HT1080 (cell line): ENCODE measurements at places on chromosomes 16 and 17. TPM values are rescaled to one million over a fixed set of nuclear protein-coding genes. Genes with fewer than 3 reads are reported as not detected.
A peak's percentile ranks its signal among the peaks of the same experiment; 100 is the strongest.

DNA sequence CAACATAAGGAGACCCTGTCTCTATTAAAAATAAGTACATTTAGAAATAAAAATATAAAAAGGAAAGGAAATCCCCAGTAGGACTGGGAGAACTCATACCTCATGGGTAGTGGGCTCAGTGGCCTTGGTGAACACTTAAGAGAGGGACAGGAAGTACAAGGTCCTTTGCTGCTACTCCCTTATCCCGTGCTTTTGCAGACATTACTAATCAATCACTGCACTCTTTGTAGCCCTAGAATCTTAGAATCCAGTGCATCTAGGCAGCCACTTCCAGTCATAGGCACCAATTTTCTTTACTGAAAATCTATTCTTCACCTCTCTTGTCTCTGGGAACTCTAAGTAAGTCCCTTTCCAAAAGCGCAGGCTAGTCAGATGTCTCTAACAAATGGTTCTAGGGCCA is 183.1 kb downstream of the SNX29 start:
- DNase-seq, result no peak

- no peak for DNase-seq
These were observed 8.4 kb downstream of the CES1 start for GRCh38 chr16:55824473-55825000.

DNA sequence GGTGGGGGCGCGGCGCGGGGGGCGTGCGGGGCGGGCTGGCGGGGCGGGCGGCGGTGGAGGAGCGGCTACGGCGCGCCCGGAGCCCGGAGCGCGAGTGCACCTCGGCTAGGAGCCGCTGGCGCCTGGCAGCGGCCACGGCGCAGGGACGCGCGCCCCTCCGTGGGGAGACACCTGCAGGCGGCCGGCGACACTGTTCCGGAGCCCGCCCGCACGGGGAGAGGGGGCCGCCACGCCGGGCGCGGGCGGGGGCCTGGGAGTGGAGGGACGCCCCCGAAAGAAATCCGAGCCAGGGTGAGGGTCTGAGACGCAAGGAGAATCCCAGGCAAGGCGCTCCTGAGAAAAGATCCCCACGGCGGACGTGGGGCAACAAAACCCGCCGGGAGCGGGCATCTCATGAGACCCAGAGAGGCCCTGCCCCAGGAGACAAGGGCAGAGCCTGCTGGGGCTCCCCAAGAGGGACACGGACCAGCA is at the start of gene GSG1L:
GSG1L (minus strand) TSS at position 124 of the 471 bp plus-strand sequence. CDS start 290 bp downstream, outside the sequence.
- no peak for DNase-seq

DNA sequence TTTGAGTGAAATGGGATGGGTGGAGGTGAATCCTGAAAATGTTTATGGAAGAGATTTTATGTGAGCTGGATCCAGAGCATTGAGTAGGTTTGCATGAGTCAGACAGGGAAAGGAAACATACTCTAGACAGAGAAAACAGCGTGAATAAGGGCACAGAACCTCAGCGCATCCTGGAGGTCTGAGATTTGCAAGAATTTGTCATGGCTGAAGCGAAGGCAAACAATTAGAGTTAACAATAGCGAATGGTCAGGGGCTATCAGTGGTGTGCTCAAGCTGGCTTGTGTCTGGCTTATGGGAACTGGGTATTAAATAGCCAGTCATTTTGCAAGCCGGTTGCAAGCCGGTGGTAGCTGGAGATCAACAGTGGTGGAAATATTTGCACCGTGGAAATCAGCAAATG is 36.4 kb downstream of the MAP2K6 start:
- peak; percentile 70 for DNase-seq

DNA sequence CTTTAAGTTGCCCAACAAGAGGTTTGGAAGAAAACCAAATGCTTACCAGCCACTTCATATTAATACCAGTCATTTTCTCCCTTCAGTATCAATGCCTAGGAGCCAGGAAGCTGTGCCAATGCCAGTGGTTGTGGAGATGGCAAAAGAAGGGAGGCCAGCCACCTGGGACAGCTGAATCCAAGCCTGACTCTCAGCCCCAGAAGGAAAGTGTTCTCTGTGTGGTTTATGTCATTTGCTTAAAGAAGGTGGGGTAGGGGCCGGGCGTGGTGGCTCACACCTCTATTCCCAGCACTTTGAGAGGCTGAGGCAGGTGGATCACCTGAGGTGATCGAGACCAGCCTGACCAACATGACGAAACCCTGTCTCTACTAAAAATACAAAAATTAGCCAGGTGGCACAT is 13.4 kb downstream of the C17orf78 start:
- DNase-seq, result no peak

DNA sequence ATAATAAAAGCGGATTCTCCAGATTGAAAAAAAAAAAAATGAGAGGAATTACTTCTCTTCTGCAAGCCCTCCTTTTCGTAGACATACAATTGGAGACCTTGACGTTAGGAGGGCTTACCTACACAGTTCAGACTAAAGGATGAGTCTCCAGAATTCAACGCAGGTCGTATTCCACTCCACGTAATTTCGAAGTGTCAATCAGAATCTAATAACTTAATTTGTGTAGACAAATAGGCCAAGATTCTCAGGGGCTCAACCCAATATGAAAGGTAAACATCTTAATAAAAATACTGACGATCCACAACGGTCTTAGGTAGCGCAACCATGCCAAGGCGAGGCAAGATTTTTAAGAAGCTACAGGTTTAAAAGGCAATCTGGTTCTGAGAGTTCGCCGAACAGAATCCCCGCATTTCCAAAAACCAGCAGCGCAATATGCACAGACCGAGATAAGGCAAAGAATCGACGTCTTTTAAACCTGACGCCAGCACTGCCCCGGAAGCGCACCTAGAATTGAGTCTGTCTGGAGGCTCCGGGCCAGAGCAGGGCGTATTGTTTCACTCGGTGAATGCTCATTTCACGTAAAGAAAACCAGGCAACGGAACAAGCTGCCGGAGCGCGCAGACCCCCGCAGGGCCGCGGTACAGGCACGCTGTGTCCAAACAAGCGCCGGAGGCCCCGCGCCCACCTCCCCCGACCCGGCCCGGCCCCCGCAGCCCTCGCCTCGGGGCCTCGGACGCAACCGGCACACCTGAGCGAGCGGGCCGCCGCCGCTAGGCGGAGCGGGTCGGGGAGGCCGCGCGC is 623 bp downstream of the MBTPS1 start:
- DNase-seq, result no peak

DNA sequence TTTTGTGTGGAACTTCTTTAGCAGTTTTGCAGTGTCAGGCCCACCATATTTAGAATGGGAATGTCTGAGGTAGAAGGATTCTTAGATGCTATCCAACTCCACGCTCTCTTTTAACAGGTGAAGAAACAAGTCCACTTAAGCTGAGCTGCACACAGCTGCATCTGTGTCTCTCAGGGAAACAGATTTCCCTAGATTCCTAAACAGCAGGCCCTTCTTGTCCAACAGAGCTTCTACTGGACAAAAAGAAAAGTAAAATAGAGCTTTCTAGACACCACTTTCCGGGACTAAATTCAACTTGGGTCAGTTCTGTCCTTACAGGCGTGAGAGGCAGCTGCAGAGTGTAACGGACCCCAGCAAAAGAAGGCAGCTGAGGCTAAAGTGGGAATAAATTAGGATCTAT is 51.7 kb downstream of the SNX11 start:
- no peak for DNase-seq

DNA sequence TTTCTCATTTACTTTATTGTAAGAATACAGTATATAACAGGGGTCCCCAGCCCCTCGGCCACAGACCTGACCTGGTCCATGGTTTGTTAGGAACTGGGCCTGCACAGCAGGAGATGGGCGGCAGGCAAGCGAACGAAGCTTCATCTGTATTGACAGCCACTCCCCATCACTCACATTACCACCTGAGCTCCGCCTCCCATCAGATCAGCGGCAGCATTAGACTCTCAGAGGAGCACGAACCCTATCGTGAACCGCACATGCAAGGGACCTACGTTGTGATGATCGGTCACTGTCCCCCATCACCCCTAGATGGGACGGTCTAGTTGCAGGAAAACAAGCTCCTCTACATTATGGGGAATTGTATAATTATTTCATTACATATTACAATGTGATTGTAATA is 410.6 kb downstream of the SLC39A11 start:
- DNase-seq, result no peak

GRCh38 chr17:42053731-42054500 is 3.5 kb upstream of the C17orf113 start:
- no peak for DNase-seq

- DNase-seq, result no peak
These were observed 335.1 kb downstream of the HS3ST4 start for GRCh38 chr16:26026709-26027450.

DNA sequence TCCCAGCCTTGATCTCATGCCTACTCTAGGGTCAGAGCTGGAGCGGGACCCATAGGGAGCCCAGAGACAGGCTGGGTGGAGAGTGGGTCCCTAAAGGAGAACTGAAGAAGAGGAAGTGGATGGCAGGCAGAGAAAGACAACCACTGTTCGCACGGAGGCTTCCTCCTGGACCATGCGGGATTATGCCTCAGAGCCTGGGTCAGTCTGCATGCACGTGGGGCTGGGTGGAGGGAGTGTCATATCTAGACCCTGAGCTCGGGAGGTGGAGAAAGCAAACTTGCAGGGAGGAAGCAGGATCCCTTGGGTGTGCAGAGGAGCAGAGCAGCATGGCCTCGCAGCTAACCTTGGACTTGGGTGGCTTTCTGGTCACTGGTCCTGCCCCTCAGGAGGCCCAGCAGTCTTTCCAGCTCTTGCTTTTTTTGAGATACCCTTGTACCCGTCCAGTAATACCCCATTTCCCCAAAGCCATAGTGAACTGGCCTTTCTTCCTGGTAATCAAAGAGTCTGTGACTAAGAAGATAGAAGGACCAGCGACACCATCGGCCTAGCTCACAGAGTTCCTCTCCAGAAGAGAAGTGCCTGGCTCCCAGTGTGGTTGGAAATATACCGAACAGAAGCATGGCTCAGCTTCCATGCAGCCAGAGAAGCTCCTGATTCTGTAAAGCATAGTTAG is 344.2 kb downstream of the CPPED1 start:
- DNase-seq, result no peak

- DNase-seq, result no peak
These were observed 93.6 kb downstream of the HS3ST4 start for GRCh38 chr16:25785361-25785760.

GRCh38 chr16:49754495-49755312 is 101.2 kb downstream of the ZNF423 start:
- DNase-seq, result peak; percentile 16

GRCh38 chr17:33013596-33014375 is 22.1 kb downstream of the SPACA3 start:
- no peak for DNase-seq

- DNase-seq, result no peak
These were observed 24.4 kb downstream of the ATP6V0D1 start for GRCh38 chr16:67456391-67457081.

DNA sequence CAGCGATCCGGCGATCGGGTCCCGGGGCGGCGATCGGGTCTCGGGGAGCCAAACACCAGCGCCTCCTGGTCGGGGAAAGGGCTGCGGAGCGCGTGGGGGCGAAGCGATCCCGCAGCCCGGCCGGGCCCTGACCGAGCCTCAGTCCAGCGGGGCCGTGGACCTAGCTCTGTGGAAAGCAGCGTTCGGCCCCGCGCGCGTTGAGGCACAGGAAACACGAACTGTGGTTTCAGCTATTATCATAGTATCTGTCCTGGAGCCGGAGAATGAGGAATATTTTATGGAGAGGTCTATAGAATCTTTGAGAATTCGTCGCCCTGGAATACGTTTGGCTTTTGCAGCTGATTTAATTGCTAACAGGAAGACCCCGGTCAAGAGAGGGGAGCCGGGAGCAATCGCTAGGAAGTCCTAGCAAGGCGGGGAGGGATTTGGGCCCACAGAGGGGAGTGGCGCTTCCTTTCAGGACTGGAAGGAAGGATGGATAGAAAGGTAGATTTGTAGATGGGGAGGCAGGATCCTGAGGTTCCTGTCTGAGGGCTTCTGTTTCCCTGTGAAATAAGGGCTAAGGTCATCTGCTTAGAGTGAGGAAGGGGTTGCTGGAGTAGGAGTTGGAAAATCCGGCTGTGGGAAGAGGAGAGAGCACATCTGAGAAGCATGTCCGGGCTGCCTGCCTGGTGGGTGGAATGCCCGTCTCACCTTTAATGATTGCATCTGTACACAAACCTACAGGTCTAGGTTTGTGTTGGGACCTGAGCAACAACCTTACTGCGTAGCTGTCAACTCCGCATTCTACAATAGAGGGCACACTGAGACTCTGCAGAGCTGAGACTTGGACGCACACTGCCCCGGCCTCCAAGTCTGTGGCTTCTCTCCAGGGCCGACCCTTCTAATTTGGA is 770 bp downstream of the CCNF start:
- no peak for DNase-seq

- DNase-seq, result peak; percentile 54
These were observed 323.1 kb downstream of the FOXL1 start for GRCh38 chr16:86901483-86901882.

DNA sequence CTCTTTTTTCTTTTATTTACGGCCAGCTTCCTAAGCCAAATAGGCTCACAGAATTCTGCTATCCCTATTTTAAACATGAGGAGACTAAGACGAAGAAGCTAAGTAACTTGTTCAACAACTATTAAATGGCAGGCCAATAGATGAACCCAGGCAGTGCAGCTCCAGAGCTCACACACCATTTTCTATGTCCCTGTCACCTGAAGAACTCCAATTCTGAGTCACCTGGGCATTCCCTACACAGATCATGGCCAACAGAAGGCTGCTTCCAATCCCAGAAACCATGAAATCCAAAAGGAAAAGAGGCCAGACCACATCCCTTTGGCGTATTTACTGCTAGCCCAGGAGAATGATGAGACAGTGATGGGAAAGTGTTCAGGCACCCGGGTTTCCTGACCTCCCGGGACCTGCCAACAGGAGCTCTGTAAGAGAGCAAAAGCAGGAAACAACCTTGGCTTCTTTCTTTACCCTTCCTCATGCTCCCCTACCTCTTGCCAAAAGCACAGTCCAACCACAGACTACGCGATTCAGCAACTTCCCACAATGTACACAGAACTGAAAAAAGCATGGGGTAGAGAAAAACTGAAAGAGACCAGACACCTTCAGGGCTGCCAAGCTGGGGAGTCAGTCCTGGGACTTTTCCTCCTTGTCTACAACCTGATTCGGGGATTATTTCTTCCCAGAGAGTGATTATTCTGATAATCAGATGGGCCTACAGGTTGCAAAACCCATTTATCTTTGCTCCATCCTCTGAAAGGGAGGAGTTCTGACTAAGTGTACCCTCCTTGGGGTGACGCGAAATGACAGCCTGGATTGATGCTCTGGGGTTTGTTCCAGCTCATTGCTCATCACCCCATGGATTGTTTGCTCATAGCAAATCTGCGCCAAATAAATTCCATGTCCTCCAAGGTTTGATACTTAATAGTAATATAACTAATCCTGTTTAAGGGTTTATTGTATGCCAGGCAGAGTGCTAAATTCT is 47.8 kb upstream of the HAS3 start:
- peak; percentile 88 for DNase-seq

ITGB4 gene
- total RNA-seq, result 1.1 and 1.4 TPM in 2 replicates

CYGB gene
- 0.14 and 0.37 TPM in 2 replicates for total RNA-seq

ELMO3 gene
- total RNA-seq, result 2.6 and 3.0 TPM in 2 replicates

SLC35G6 gene
- total RNA-seq, result not detected in 2 replicates

KCNAB3 gene
- total RNA-seq, result 1.8 and 3.5 TPM in 2 replicates

AKTIP gene
- total RNA-seq, result 12.9 and 24.3 TPM in 2 replicates
